ENCODE measurements at places on chromosomes 7 and 10.

GRCh38 chr10:79490400-79491142, 21.8 kb upstream of the EIF5AL1 start:
- DNase-seq: no peak

DNA sequence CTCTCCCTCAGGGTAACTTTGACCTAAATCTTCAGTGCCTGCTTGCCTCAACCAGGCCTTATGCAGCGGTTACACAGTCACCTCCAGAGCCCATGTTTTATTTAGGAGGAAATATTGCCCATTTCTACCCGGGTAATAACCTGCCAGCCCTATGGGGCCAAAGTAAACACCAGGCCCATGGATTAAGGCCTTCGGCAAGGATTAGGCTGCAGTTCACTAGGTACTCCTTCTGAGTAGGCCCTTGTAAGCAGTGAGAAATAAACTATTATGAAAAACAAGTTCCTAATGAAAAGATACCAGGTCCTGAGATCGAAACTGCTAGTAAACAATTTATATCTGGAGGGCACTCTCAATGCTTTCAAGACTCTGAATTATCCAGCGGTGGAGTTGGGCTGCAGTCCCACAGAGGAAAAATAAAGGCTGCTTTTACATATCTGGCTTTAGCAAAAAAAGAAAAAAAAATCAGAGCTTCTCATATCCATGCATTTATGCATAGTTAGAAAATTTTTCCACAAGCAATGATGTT, 3.7 kb upstream of the HOXA10 start:
- DNase-seq: no peak

- DNase-seq: no peak
Measured at GRCh38 chr10:106500041-106500924, 664.2 kb downstream of the SORCS1 start.

DNA sequence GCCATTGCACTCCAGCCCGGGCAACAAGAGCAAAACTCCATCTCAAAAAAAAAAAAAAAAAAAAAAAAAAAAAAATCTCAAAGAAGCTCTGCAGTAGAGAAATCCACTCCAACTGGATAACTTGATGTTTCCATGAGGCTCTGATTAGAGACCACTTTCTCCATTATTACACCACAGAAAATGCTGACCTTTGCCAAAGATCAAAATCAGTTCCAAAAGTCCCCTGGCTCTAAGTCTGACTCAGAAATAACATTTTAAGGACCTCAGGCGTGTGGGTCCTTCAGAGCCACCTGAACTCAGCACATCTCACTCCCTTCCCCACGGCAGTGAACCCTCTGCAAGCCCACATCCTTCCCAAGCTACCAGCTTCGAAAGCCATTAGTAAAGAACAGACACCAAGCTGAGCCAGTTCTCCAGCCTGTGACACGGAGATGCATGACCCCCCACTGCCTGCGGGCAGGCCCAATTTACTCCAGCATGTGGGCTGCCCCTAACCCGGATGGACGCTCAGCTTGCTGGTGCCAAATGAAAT, 13.8 kb upstream of the TMEM120A start:
- no peak for DNase-seq

GRCh38 chr10:70425096-70425495, 16.4 kb downstream of the NODAL start:
- DNase-seq: no peak

DNA sequence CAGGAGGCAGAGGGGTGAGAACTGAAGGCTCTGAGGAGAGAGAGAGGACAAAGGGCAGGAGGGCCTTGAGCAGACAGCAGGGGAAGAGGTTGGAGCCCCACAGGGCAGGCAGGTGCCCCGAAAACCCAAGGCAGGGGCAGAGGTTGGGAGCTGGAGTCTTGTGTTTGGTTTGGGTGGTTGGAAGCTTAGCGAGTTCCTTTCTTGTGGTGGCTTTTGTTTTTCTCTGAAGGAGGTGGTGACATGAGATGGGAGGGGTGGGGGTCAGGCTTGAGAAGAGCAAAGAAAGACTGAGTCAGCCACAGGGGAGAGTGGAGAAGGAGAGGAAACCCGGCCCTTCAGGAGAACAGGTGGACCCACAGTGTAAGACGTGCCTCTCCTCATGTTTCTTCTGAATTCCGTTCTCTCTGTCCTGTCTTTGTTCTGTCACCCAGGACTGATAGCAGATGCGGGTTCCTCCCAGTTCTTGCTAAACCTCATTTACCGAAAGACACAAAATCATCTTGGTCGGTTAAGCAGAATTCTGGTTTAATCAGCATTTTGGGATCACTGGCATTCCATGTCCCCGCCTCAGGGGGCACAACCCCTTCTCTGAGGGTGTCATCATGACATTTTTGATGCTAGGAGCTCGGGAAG, 95.3 kb downstream of the INSYN2A start:
- no peak for DNase-seq

- DNase-seq: no peak
Measured at GRCh38 chr10:71476228-71477011, 79.7 kb downstream of the CDH23 start.

GRCh38 chr10:110859973-110860376, 11.8 kb upstream of the PDCD4 start:
- DNase-seq: no peak

- no peak for DNase-seq
Measured at GRCh38 chr10:109386921-109387320, 536.4 kb downstream of the XPNPEP1 start.

- DNase-seq: no peak
Measured at GRCh38 chr7:154746571-154747360, 256.2 kb downstream of the PAXIP1 start.

- DNase-seq: no peak
Measured at GRCh38 chr7:22860784-22861482, 38.3 kb upstream of the TOMM7 start.

DNA sequence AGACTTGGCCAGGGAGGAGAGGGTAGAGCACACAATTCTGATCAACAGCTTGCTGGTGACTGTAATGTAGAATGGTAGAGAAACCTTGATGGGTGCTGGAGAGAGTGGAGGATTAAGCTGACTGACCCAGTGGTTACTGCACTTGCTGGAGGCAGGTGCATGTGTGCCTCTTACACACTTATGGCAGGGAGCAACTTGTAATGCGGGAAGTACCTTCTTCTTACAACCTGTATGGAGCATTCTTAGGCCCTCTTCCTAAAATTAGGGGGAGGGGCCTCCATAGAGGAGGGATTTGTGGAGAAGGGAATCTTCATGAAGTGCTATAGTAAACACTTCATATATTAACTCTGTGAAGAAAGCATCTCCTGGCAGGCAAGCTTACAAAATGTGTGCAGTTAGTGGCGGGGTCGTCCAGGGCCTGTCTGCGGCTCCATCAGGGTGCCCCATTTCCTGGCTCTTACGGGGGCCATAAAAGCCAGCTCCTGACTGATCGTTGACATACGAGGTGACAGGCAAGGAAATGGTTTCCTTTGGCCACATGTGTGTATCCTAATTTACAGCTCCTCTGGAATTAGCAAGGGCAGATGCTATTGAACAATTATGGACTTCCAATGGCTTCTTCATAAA, 113.5 kb downstream of the RTKN2 start:
- no peak for DNase-seq

DNA sequence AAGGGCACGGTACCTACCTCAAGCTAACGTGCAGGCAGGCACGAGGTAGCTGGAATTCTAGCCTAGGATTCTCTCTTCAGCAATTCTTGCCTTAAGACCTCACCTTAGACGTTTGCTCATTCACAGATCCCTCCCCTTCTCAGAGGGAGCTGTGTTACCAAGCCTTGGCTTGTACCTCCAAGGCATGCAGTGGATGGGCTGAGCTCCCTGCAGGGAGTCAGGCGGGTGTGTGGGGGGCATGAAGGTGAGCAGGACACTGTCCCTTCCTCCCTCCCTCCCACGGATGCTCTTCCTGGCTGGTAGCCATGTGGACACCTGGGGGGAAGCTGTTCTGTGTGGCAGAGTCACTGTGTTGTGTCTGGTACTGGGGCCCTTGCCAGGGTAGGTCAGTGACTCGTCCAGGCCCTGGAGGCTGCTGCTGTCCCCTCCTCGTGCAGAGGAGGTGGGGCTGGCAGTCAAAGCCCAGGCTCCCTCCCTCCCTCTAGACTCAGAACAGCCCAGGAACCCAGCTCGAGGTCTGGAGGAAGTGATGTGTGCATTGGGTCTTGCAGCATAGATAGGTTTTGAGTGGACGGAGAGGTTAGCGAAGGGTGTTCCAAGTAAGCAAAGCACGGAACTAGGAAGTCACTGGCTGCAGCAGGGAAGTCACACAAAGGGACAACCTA, 222.2 kb upstream of the SH2B2 start:
- no peak for DNase-seq
